Left renal cortex interstitium (tissue), 4 donors: ENCODE measurements at places on chromosomes 11 and 22.

DNA sequence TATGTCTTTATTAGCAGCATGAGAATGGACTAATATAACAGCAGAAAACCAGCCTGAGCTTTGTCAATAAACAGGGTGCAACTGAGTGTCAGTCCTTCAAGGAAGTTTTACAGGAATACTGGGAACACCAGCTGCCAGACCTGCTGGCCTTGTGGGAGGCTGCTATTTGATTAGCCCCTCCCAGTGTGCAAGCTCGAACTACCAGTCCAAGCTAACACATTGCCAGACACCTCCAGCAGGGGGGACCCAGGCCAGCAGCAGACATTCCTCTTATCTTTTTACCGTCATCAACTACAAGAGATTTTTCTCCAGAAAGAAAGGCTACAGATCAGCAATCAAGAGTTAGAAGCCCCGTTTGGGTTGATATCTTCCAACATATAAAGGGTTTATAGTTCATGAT lies 942.8 kb upstream of the TENM4 start:
- no peak for DNase-seq

GRCh38 chr11:109421981-109422869 lies at the start of gene C11orf87:
Gene C11orf87, plus strand, starts transcription at chr11:109422190. Its CDS starts 1,444 bp downstream, at chr11:109423634.
- no peak for DNase-seq

GRCh38 chr22:23175817-23176644 lies 4.3 kb upstream of the BCR start:
- no peak for DNase-seq

- no peak for DNase-seq
These were observed 78.9 kb downstream of the NTM start for GRCh38 chr11:131449036-131450019.

GRCh38 chr22:43479301-43479950 lies 67.6 kb downstream of the MPPED1 start:
- no peak for DNase-seq

GRCh38 chr11:15233371-15234165 lies 118.8 kb downstream of the INSC start:
- DNase-seq, result no peak

GRCh38 chr11:114157476-114158050 lies 98.1 kb downstream of the ZBTB16 start:
- no peak for DNase-seq

DNA sequence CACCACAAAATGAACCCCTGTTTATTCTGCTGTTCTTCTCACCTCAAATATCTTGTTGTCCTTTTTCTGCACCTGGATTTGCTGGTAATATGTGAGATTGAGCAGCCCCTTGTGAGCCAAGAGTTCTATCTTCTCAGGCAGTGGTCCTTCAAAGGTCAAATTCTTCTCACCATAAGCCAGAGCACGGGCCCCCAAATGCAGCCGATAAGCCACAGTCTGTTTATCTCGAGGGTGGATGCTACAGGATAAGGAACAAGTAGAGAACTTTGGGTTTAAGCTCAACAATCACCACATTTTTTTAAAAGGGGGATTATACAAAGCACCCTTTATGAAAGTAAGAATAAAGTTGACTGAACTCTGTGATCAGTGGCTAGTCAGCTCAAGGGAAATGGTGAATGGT lies 15.8 kb downstream of the TBRG1 start:
- DNase-seq, result no peak

GRCh38 chr22:33271390-33272161 lies 213.4 kb upstream of the SYN3 start:
- DNase-seq, result no peak

DNA sequence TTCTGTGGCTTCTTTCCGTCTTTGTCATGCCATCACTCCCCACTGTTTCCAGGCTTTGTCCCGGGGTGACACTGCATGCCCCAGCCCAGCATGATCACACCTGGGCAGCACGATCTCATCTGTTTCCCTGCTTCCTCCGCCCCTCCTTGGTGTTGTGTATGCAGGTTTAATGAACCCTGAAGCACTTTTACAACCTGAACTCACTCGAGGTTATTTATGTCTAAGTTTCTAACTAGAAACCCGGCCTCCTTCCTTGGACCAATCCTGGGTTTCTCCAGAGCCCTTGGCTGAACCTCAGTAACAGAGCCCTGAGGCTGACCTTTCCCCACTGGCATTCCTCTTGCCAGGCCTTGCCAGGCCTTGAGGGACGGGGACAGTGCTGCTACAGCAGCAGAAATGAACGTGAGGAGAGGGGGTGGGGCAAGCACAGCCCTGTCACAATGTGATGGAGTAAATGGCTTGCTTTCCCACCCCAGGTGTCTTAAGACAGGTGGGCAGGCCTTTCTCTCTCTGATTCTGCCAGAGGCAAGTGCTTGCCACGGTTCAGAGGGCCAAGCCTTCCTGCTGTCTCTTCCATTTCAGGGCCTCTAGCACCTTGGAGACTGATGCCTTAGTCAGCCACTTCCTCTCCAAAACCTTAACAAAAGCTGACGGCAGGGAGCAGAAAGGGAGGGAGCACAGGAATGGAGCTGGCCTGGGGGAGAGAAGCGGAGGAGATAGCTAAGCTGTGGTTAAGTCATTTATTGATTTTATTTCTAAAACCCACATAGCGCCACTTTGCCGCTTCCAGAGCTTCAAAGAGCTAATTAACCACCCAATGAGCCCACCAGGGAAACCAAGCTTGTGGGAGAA lies 3.1 kb upstream of the PYGM start:
- DNase-seq, result no peak

- no peak for DNase-seq
These were observed 6.5 kb downstream of the PI4KA start for GRCh38 chr22:20852076-20852475.

GRCh38 chr11:126416542-126417090 lies 61.1 kb downstream of the ST3GAL4 start:
- DNase-seq, result no peak
